MG63 (cell line): ENCODE measurements at places on chromosomes 7 and 10.

- no peak for DNase-seq
Measured at GRCh38 chr10:31383810-31384588, 65.0 kb downstream of the ZEB1 start.

- peak; percentile 54 for DNase-seq
Measured at GRCh38 chr10:6721964-6722615, 142.0 kb upstream of the PRKCQ start.

DNA sequence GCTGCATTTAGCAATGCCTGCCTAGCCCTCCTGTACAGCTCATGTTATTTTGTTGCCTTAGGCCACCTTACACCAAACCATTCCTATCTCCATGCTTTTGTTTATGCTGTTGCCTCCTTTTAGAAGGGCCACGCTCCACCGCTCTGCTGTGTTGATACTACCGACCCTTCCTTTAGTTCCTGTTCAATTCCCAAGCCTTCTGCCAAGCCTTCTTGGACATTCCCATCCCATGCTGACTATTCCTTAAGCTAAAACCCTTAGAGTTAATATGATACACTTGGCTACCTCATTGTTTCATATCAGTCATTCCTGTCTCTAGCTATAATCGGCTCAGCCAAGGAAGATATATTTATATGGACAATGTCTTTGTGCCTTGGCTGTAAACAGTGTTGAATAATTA is 705.5 kb downstream of the LRMDA start:
- DNase-seq, result no peak

- peak; percentile 92 for DNase-seq
Measured at GRCh38 chr7:155951554-155952158, 139.4 kb upstream of the SHH start.

GRCh38 chr10:70114902-70115301 is 17.7 kb downstream of the AIFM2 start:
- no peak for DNase-seq

GRCh38 chr10:48905311-48905710 is 34.3 kb downstream of the LRRC18 start:
- DNase-seq, result no peak

DNA sequence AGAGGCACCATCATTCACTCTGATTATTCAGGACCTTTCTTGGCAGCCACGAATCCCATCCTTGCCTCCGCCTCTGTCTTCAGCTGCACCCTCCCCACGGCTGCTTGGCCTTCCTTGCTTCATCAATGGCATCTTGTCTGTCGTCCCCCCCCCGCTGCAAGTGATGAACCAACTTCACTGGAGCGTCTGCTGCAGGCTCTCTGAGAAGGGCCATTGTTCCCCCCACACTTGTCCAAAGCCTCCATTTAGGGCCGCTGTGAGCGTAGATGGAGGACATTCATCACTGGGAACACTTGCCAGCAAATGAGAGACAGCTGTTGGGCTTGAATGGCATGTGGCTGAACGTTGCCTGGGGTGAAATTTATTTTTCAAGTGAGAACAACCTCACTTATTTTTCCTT is 20.1 kb downstream of the AFAP1L2 start:
- no peak for DNase-seq

- peak; percentile 26 for DNase-seq
Measured at GRCh38 chr10:110490640-110491039, 7.1 kb upstream of the DUSP5 start.

- DNase-seq, result peak; percentile 4
Measured at GRCh38 chr10:113704637-113705343, 25.1 kb downstream of the CASP7 start.

GRCh38 chr10:123890226-123890625 is 1.4 kb downstream of the CPXM2 start:
- DNase-seq, result no peak

GRCh38 chr10:64275774-64276173 is 754.6 kb downstream of the REEP3 start:
- no peak for DNase-seq

DNA sequence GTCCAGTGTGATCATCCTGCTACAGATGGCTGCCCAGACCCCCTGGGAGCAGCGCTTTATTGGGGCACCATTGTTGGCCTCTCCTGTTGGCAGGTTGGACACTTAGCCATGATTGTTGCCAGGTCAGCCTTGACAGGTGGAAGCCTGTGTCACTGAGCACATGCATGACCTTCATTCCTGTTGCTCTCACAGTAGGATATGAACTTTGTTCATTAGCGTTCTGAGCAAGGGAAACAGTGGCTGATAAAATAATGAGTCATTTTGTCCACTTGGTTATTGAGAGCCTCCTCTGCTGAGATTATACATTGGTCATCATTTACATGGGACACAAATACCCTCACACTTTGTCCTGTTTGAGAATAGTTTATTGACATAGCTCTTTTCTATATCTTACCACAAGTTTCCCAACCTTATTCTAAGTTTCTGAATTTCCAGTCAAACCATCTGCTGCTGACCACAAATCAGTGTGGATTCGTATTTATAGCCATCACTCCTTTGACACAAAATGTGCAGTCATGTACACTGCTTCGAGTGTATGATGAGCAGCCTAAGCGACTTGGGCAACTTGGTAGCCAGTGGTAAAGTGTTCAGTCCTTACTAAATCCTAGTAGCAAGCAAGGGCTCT is 102.6 kb downstream of the TPST1 start:
- DNase-seq, result no peak

DNA sequence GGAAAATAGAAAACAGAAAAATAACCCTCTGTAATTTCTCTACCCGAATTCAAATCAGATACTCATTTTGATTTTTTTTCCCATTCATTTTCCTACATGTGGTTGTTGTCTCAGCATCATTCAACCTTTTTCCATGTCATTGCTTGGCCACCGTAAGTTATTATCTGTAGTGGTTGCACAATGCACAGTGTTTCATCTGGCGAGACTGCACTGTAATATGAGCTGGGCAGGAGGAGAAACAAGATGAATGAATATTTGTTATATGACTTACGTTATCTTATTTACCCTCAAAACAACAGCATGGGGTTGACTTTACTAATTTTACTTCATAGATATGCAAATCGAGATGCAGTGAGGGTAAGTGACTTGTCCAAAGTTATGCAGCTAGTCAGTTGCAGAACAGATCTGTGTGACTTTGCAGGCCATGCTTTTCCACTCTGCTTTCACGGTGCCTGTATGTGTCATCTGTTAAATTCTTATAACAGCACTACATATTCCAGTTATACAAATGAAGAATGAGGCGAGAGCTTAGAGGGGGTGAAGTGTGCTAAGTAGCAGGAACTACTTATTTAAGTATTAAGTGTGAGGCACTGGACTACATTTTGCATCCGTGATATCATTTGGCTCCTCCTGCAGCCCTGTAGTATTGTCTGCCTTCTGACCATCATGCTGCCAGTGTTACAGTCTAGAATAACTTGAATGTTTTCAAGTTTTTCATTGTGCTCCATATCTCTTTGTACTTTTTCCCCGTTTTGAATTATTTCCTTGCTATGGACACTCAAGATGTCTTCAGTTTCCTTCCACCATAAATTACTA is 56.7 kb downstream of the ZMYND11 start:
- no peak for DNase-seq

DNA sequence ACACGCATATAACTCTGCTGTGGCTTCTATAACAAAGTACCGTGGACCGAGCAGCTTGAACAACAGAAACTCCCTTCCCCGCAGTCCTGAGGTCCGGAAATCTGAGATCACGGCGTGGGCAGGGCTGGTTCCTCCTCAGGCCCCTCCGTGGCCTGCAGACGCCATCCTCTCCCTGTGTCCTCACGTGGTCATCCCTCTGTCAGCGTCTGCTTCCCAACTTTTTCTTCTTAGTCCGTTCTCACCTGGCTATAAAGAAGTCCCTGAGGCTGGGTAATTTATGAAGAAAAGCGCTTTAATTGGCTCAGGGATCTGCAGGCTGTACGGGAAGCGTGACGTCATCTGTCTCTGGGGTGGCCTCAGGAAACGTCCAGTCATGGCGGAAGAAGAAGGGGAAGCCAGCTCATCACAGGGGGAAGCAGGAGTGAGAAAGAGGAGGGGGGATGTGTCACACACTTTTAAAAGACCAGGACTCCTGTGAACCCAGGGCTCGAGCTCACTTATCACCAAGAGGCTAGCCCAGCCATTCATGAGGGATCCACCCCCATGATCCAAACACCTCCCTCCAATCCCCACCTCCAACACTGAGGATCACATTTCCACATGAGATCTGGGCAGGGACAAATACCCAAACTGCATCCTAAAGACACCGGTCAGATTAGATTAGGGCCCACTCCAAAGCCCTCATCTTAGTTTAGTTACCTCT is 91.2 kb upstream of the INSIG1 start:
- DNase-seq, result peak; percentile 39

DNA sequence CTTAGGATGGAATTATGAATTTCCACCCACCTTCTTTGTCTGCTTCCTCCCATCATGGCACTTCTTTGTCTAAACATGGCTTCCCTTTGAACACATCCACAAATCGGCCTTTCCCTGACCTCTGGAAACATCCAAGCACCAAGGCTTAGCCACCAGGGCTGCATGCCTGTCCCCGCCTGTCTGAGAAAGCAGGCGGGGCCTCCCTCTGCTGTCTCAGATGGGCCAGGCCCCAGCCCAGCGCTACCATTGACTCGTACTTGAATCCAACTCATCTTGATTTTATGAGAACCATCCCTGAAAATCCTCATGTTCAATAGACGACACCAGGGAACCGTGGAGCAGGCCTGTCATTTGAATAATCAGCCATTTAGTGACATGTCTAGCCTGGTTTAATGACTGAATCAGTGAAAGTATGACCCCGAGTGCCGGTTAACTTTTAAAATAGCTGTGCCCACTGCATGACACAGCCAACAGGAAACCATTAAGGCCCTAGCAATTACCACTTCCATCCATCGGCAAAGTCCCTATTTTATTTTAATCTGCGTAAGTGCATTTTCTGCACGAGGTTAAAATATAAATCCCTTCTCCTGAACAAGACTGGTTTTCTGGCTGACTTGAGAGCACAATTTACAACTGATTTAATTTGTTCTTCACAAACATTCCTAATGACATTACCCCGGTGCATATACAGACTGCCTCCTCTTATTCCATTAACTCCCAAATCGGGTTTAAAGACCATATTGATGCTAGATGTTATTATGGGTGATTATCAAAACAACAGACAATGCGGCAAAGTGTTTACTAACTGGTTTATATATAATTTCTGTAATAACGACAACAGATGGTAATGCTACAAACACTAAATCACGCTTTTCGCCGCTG is 194.7 kb downstream of the BUB3 start:
- DNase-seq, result no peak

DNA sequence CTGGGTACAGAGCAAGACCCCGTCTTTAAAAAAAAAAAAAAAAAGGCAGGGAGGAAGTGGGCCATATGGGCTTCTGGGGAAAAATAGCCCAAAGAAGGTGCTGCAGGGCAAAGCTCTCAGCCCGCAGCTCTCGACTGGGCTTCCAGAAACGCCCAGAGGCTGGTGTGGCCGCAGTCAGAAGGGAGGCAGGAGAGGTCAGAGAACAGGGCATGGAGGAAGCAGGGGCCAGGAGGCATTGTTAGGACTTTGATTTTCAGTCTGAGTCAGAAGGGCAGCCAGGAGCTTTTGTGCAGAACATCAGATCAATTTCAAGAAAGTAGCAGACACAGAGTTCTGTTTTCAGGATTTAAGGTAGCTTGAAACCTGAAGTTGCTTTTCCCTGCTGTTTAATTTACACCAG is 35.3 kb upstream of the CYTH3 start:
- no peak for DNase-seq

GRCh38 chr7:37537439-37537838 is 88.8 kb upstream of the ELMO1 start:
- DNase-seq, result no peak

GRCh38 chr7:40909346-40909980 is 774.7 kb downstream of the SUGCT start:
- DNase-seq, result no peak

- DNase-seq, result no peak
Measured at GRCh38 chr7:76326646-76327233, 24.3 kb downstream of the HSPB1 start.

- no peak for DNase-seq
Measured at GRCh38 chr7:159172400-159172799, 27.7 kb upstream of the VIPR2 start.

DNA sequence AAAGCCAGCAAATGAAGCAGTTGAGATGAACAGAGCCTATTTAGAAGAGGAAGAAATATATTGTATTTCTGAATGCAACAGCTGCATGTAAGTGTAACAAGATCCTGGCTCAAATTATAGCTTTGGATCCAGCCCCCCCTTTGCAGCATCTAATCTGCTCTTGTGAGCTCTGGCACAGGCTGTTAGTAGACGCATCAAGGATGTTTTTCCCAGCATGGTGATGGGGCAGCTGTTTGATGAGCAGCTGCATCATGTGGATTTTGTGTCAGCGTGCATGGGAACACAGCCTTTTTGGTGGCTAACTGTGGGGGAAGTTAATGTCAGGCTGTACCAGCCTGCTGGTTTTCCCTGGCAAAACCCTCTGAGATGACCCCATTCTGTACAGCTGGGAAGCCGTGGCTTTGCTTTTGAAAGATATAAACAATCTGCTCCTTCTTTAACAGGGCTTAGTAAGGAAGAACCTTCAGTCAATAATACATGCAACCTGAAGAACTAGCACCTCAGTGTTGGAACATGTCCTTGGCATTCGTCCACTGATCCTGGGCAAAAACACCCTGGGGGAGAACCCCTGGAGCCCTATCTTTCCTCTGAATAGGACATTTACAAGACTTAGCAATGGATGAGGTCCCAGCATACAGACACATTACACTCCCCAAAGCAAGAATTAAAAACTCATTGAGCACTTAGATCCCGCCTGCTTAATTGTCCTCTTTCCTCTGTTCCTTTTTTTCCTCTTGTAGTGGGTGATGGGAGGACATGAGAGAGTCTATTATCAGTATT is 70.6 kb downstream of the NPS start:
- DNase-seq, result no peak

DNA sequence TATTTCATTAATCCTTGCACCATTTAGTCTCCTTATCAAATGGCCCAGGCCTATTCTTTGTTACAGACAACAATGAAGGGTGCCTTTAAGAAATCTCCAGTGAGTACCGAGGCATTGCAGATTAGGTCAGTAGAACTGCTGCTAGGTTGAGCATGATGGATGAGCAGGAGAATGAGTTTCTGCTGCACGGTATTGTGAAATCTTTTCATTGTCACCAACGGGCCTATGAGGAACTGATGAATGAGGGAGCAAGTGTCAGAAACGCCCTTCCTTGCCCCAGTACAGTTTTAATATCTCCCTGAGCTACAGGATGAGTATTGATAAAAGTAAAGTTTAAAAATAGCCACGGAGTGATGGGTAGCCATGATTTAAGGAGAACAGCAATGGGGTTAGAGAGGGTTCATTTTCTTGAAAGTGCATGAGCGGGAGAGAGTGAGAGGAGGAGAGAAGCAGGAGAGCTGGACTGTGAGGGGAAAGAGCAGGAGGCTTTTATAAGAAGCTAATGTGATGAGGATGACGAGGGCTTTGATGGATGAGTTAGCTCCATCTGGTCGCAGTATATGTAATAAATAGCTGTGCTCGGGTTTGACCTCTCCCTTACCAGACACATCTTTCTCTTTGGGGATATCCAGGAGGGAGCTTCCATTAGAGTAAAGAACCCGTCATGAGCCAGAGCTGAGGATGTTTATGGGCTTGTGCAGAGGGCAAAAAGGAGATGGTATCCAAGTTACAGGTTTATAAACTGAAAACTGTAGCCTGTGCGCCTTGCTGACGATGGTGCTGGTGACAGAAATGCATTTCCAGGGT is 526.1 kb downstream of the LRMDA start:
- DNase-seq, result no peak

- DNase-seq, result no peak
Measured at GRCh38 chr10:68959695-68960527, 3.9 kb downstream of the DDX21 start.
